ENCODE measurements at places on chromosomes 3 and 15.

DNA sequence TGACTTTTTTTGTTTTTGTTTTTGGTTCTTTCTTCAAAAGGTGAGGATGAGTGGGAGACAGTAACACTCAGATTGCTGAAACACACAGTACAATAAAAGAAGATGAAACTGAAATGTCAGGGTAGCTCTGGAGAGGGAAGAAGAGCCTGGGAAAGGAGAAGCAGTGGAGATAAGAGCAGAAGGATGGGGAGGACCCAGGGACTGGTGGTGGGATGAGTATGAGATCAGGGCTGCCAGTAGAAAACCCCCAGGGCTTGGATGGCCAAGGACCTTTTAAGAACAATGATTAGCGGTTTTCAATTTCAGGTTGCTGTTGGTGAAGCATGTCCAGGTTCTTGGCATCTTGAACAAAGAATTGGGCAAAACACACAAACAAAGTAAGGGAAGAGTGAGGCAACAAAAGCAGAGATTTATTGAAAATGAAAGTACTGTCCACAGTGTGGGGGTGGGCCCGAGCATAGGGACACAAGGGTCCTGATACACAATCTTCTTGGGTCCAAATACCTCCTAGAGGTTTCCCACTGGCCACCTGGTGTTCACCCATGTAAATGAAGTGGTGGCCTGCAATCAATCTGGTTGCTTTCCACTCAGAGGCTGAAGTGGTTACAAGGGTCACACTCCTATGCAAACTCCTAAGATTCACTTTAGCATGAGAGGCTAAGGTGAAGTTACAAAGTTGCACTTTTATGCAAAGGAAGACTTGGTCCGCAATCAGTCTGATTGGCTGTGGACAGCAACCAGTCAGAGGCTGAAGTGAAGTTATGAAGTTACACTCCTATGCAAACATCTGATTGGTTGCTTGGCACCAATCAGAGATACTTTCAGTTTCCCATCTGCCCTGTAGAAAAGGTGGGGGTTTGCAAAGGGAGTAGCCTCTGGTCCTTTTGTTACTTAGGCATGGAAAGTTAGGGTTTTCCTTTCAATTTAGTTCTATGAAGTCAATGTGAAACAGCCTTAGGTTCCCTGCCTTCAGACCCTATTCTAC is 26.1 kb upstream of the MFSD1 start:
- no peak for DNase-seq

DNA sequence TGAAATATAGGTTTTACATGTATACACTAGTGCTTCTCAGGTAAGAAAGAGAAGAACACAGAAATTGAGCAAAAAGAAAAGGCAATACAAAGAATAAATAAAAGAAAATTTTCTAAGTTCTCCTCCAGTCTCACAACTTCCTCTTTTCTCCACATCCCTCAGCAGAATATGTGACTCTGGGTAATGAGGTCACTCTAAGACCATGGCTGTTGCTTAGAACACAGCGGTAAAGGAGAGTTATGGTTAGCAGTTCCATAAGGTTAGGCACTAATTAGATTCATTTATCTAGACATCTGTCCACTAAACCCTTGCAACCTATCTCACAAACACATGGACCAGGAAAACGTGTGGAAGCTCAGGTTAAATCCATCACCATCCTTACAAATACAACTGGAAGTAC is 47.9 kb downstream of the IGSF11 start:
- no peak for DNase-seq

- DNase-seq = no peak
Measured at GRCh38 chr3:143671626-143672025, 176.6 kb downstream of the SLC9A9 start.

DNA sequence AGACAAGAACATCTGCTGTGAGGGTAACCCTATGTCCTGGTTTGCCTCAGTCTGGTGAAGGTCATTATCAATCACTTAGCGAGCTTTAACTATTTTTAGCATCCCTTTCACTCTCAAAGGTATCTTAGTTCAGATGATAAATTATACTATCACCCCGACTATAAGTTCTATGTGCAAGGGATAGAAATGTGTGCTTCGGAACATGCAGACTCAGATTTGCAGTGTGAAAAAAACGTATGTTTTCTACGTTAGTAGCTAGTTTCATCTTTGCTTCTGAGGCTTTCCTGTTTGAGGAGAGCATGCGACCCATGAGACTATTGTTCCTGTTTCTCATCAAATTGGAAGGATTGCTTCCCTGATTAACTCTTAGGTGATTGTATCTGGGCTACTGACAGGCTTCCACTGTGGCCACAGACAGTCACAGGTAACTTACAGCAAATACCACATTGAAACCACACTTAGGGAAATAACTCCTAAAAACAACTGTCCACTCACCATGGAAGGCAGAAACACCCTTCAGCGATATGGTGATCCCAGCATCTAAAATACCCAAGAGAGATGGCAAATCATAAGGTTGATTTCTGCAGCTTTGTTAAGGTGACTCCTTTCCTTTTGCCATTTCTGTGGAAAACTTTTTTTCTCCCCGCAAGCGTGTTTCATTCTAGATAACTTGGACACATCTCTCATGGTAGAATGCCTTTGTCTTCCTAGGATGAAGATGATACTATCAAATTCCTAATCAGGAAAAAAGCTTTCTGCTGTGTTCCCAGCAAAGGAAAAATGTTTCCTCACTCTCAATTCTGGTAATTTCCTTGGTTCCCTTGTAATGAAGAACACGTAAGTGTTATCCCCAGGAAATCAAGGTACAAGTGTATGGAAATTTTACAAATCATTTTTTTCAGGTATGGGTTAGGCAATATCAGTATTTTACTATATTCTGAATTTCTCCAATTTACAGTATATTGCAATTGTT is 5.2 kb downstream of the GCSAM start:
- DNase-seq = no peak

- DNase-seq = no peak
Measured at GRCh38 chr15:69973102-69973714, 124.5 kb downstream of the TLE3 start.

DNA sequence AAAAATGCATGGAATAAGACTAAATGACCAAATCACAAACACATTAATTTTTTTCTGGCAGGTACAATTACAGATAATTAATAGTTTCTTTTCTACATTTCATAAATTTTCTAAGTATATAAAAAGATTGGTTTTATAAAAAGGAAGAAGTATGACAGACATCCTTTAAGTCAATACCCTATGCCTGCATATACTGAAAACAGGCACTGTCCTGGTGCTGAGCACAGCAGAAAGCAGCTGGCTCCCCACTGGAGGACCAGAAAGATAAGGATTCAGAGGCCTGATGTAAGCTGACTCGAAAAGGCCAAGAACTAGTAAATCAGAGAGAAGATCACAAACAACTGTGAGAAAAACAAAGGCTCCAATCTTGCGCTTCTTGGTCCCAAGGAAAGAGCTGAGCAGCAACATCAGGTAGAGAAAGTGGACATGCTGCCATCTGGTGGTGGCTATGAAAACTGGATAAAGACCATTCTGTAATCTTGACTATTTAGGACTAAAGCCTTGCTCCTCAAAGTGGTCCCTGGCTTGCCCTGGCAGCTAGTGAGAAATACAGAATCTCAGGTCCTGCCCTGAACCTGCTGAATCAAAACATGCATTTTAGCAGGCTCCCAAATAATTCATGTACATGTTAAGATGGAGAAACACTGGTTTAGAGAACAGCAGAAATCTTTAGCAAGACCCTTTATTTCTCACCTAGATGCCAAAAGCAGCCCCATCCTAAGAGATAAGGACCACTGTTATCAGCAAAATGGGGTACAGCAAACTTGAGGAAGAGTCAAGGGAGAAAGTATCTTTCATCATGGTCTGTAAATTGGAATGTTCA is 76.0 kb downstream of the TRANK1 start:
- peak; percentile 50 for DNase-seq

DNA sequence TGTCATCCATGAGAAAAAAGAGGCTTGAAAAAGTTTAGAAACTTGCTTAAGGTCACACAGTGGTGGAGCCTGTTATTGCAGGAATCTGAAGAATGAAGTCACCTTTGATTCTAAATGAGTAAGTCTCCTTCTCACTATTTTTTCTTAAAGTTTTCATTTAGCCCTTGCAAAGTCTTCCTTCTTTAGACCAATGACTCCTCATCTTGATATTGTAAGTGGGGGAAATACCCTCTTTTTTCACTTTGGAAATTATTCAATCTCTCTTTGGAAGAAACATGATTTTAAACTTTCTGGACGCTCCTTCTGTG is 787 bp upstream of the SLMAP start:
- DNase-seq = peak; percentile 53

DNA sequence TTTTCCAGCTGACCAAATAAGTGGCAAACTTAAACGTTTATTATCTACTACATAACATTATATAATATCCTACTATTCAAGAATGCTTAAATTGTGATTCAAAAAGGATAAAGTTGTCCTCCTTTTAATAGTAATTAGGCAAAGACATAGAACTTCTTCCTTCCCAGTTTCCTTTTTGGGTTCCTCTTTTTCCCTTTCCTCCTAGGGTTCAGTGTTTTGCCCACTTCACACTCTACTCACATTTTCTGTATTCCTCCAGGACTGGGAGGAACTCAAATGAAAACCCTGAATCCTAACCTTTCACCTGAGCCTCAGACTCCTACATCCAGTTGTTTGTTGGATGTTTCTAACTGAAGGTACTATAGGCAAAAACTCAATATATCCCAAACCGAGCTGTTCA is 132.5 kb downstream of the PEAK1 start:
- DNase-seq = no peak

DNA sequence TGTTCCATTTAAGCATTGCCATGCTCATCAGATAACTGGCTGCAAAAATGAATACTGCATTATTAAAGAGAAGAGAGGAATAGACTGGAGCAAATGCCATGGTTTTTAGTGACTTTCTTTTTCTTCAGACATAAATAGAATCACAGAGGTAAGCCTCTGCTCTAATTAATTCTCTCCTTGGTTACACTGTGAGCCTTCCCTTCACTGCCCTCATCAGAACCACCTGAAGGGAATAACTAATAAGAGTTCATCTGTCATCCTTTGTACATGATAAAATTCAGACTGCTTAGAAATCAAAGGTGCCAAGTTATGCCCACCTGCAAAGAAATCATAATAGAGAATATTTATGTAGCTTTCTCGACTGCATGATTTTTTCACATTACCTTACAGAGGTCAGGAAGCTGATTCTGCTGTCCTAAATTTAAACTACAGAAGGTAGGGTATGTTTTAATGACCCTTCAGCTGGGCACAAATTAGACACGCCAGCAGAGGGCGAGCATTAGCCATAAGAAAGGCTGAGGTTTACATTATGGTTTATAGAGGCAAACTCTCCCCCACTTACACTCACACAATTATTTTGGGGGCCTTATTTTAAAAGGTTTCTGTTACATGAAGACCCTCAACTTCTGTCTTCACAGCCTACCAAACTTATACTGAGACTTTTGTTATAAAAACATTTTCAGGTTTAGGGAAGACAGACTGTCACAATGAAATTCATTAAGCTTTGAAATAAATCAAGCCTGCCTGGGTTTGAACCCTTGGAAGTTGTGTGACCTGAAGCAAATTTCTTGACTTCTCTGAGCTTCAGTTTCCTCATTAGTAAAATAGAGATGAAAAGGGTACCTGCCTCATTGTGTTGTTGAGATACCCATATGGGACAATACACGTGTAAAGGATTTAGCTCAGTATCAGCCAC is 15.3 kb upstream of the UNC13C start:
- no peak for DNase-seq

DNA sequence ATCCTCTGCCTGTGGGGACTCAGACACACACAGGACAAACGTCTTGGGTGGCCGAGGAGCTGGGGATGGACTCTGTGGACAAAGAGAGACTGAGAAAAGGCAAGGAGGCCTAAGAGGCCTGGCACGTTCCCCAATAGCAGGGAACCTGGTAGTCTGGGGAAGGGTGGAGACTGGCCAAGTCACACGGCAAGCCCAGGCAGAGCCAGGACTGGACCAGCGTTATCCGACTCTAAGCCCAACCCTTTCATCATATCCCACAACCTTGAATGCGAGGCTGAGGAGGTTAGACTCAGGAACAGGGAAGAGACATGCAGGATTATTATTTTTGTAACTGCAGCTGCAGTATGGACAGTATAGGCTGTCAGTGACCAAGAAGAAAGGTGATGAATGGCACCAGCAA is 53.4 kb downstream of the SLC6A11 start:
- no peak for DNase-seq

DNA sequence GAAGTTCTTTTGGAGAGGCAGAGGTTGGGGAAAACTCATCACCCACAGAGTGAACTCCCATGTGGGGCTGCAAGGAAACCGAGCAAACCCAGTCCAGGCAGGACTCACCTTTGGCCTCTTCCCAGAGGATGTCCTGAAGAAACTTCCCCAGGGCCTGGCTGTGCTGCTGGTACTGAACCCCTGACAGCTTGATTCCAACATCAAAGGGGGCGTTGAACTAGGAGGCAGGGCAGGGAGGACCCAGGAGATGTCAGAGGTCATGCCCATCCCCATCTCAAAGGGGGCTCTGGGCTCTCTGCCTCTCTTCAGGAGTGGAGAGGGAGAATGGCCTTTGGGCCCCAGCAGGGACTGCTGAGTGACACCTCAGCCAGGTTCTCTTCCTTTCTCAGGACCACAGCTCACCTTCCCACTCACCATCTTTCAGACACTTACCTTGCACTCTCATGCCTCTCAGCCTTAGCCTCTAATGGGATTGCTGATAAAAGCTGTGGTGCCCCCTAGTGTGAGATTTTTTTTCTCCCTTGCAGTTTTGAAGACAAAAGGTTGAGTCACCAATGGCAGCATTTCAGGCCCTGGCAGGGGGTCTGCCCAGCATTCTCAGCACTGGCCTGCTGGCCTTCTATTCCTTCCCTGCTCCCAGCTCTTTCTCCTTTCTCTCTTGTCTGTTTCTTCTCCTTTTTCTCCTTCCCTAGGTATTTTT is 6.0 kb downstream of the GHRL start:
- DNase-seq = no peak

DNA sequence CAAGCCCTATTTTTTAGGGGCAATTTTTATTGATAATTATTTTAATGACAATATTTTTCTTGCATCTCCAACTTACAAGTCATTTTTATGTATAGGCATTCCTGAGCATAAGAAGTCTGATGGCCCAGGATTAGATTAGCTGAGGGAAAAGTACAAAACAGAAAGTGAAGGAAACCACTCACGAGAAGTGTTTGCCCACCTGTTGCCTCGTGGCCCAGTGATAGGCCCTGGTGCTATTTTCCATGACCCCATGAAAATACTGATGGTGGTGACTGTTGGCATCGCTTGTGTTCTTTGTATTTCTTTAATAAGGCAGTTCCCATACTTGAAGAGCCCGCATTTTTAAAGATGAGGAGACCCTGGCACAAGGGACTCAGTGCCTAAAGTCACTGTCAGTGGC is 7.9 kb upstream of the LMCD1 start:
- DNase-seq = no peak

DNA sequence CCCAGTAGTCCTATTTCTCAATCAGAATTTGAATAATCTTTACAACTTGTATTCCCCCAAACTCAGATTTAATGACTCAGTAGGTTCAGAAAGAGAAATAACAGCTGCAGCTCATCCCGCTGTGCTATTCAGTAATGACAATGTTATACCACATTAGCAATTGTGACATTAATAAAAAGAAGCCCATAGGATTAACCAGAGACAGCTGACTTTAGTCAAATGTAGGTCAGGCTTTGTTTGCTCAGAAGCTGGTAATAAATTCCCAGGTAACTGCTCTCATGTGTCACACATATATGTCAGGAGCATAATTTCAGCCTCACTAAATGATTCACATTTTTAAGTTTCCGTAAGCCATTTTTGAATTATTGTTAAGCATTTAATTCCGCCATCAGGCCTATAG is 222.0 kb upstream of the UBE2E2 start:
- no peak for DNase-seq

Data from left renal pelvis (tissue), 4 donors.